Pancreas (tissue), 10 donors: ENCODE measurements at places on chromosomes 16 and 17. TPM values are rescaled to one million over a fixed set of nuclear protein-coding genes. Genes with fewer than 3 reads are reported as not detected.

DNA sequence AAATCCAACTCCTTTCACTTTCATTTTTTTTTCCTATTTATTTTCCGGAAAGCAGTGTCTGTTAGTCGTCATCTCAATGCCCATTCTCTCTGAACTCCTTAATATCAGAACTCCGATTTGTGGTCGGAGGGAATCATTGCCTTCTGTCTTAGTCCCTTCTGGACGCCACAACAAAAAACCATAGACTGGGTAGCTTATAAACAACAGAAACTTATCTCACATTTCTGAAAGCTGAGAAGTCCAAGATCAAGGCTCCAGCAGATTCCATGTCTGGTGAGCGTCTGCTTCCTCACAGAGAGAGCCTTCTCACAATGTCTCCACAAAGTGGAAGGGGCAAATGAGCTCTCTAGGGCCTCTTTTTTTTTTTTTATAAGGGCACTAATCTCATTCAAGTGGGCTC lies 296.6 kb upstream of the CDH11 start:
- no peaks in the 10 kb centered on the region for H3K4me1 ChIP-seq
- no peaks in the 10 kb centered on the region for H3K27me3 ChIP-seq
- DNase-seq: no peak
- no peaks in the 10 kb centered on the region for H3K36me3 ChIP-seq
- no peak overlapping the region for H3K27ac ChIP-seq

- no peak overlapping the region for H3K4me3 ChIP-seq
- no peaks in the 10 kb centered on the region for H3K36me3 ChIP-seq
- no peak overlapping the region for H3K27ac ChIP-seq
- DNase-seq: no peak
Observed at GRCh38 chr16:29231244-29231643, 175.3 kb downstream of the NPIPB11 start.

DNA sequence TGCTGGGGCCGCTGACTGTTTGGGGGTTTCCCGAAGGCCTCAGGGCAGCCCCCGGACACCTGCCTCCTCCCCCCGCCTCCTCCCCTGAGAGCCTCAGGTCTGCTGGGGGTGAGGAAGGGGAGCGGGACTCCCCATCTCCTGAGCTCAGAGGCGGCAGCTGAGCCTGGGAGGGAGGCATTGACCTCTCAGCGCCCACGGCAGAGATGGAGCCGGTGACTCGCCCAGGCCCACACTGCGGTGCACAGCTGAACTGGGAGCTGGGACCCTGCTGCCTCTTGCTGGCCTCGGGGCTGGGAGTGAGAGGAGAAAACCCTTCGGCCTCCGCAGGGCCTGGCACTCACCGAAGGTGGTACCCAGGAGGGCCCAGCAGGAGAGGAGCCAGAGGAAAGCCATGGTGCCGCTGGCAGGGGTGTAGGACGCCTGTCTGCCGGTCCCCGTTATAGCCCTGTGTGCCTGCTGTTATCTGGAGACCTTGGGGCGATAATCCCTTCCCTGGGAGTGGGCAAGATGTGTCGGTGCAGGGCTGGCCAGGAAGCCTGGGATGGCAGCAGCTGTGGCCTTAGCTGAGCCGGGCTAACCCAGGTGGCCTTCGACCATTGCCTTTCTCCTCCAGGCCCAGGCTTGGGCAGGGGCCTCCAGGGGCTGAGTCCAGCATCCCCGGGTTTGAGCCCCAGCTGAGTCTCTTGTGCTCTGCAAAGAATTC lies at the start of gene CTRB2:
Gene CTRB2, minus strand, starts transcription at position 413 of the 703 bp plus-strand sequence. Its CDS starts 20 bp downstream, at position 393.
- H3K4me1 ChIP-seq: peaks cover 10% of the 10 kb centered on the region
- H3K4me3 ChIP-seq: peak within 1 kb of the TSS; percentile 69
- no peaks in the 10 kb centered on the region for H3K36me3 ChIP-seq
- H3K27me3 ChIP-seq: no peaks in the 10 kb centered on the region
- peak within 1 kb of the TSS; percentile 94 for H3K27ac ChIP-seq

DNA sequence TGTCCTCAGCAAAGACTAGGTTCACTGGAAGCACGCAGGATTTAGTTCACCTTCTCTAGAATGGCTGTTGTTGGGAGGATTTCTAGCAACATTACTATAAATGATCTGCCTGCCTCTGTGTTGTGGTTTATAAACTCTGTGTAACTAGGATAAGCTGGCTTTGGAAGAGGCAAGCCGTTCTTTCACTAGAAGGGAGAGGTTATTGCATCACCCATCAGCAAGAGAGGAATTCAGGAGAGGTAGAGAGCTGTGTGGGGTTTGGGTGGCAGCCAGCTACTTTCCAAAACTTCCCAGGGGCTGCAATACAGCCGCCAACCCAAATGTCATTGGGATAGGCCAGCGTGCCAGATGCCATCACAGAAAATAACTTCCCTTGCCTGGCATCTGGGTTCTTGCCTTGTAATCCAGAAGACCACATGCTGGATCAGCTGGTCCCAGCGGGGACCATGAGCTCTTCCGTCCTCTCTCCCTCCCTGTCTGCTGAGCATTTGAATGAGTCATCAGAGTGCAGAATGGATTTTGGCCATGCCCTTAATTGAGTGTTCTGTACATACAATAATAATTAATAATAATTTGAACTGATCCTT lies 95.7 kb upstream of the RBFOX1 start:
- no peak overlapping the region for H3K4me3 ChIP-seq
- no peak for DNase-seq
- no peaks in the 10 kb centered on the region for H3K4me1 ChIP-seq
- H3K27me3 ChIP-seq: no peaks in the 10 kb centered on the region

- peak; percentile 67 for DNase-seq
- H3K27ac ChIP-seq: no peak overlapping the region
- no peak overlapping the region for H3K4me3 ChIP-seq
- no peaks in the 10 kb centered on the region for H3K36me3 ChIP-seq
Observed at GRCh38 chr16:22325598-22326368, 28.6 kb downstream of the POLR3E start.

DNA sequence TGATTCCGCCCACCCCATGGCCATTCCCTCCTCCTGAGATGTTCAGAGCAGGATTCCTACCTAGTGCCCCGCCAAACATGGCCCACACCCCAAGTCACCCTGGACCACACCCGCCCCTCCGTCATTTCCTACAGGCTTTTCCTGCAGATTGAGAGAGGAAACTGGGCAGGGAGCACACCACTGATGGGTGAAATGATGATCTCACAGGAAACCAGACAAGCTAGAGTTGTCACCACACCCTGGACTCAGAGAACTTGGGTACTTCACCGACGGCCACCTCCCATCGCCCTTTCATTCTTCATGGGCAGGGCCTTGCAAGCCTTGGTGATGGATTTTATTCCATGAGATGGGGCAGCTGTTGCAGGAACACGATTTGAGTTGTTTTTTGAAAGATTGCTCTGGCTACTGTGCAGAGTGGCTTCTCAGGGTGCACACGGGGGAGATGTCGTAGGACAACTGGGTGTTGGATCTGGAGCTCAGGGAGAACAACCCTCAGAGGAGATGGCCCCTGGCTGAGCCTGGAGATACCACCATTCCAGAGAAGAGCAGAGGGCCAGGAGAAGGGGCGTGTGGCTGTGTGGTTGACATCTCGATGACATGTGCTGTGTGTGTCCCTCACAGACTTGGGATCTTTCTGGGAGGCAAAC lies 7.4 kb upstream of the B9D1 start:
- no peaks in the 10 kb centered on the region for H3K4me1 ChIP-seq
- H3K36me3 ChIP-seq: no peaks in the 10 kb centered on the region
- no peak overlapping the region for H3K4me3 ChIP-seq
- no peak overlapping the region for H3K27ac ChIP-seq
- no peaks in the 10 kb centered on the region for H3K27me3 ChIP-seq

Gene KRTAP2-2
- not detected for total RNA-seq

Gene CXCL16
- total RNA-seq: 7.6 TPM

Gene CCL16
- total RNA-seq: not detected

Gene SDR42E2
- not detected for total RNA-seq
